Activated naive CD4-positive, alpha-beta T cell treated with anti-CD3 and anti-CD28 coated beads, Interleukin-2, amount 10 ng/mL, durations not matched to agents 5 hours and 36 hours (primary cell): ENCODE measurements at places on chromosomes 13 and 19. TPM values are rescaled to one million over a fixed set of nuclear protein-coding genes. Genes with fewer than 3 reads are reported as not detected.

ZNF470 gene
- total RNA-seq = 4.5 TPM

PEAK3 gene
- total RNA-seq = 0.43 TPM

CEACAM20 gene
- total RNA-seq = not detected

PDX1 gene
- not detected for total RNA-seq

DMKN gene
- total RNA-seq = not detected

EPSTI1 gene
- 41.7 TPM for total RNA-seq

LILRB3 gene
- total RNA-seq = 4.8 TPM

RAB8A gene
- 107 TPM for total RNA-seq

DENND1C gene
- total RNA-seq = 117 TPM

BCAM gene
- not detected for total RNA-seq

ZNF549 gene
- 9.8 TPM for total RNA-seq

FLT1 gene
- total RNA-seq = 1.4 TPM

ATP12A gene
- total RNA-seq = 0.05 TPM

SLC25A30 gene
- 14.3 TPM for total RNA-seq

KRTDAP gene
- total RNA-seq = not detected

TRPC4 gene
- not detected for total RNA-seq

SH2D3A gene
- total RNA-seq = 43.9 TPM
